ENCODE measurements at places on chromosomes 7 and 10.

- no peak for DNase-seq
Observed at GRCh38 chr10:119149157-119149556, 16.4 kb downstream of the SFXN4 start.

DNA sequence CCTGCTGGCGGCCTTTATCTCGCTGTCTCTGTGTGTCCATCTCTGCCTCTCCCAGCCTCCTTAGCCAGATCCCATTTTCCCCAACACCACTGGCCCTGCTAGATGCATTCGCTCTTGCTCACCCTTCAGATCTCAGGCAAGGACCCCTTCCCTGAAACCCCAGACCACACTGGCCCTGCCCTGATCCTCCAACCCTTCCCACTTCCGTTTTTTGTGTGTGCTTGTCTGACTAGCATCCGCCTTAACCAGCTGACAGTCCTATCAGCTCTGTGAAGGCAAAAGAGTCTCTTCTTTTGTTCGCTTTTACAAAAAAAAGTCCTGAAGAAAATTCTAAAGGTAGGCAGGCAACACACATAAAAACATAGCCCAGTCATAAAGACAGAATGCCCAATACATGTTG, 28.7 kb downstream of the CHST15 start:
- no peak for DNase-seq

DNA sequence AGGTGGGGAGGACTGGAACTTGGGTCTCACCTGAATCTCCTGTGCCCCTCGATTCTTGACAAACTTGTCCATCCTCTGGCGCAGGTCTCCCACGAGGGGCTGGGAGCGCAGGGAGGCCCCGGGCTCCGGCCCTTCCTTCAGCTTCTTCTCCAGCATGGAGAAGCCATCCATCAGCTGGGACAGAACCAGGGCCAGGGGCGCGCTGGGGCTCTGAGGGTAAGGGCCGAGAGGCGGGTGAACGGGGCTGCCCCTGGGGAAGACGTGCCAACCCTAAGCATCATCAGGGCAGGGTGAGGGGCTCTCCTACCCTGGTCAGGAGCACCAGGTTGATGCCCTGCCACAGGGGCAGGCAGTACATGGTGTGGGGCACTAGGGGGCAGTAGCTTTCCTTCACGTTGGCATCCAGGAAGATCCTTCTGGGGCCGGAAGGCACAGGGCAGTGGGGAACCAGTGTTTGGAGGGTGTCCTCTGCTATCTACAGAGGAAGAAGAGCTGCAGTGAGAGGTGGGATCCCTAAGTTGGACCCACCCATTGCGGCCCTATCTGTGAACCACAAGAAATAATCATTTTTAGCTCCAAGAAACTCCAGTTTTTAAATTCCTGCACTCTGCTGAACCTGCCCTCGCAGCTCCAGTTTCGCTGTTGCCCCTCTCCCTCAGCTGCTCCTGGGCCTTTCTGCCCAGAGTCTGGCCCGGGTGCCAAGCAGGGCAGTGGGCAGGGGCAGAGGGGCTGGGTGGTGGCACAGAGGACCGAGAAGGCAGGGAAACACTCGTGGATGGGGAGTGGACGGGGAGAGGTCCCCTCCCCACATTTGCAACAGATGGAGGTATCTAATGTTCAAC, 10.8 kb upstream of the PYROXD2 start:
- DNase-seq: no peak

GRCh38 chr10:99506416-99506815, 26.3 kb upstream of the NKX2-3 start:
- DNase-seq: no peak

DNA sequence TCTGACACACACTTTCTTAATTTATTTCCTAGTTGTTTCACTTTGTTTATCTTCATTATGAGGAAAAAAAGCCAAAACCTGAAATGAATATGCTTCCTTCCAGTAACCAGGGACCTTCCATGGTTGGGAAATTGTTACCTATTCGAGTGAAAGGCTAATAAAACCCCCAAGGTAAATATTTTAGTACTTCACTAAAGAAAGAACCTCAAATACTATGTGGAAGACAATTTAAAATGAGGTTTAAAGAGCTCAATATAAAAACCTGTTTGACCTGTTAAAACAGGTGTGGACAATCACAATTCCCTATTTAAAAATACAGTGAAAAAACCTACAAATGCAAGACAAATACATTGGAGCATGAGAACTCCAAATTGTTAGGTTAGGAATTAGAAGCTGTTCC, 192.6 kb downstream of the CFTR start:
- DNase-seq: no peak

DNA sequence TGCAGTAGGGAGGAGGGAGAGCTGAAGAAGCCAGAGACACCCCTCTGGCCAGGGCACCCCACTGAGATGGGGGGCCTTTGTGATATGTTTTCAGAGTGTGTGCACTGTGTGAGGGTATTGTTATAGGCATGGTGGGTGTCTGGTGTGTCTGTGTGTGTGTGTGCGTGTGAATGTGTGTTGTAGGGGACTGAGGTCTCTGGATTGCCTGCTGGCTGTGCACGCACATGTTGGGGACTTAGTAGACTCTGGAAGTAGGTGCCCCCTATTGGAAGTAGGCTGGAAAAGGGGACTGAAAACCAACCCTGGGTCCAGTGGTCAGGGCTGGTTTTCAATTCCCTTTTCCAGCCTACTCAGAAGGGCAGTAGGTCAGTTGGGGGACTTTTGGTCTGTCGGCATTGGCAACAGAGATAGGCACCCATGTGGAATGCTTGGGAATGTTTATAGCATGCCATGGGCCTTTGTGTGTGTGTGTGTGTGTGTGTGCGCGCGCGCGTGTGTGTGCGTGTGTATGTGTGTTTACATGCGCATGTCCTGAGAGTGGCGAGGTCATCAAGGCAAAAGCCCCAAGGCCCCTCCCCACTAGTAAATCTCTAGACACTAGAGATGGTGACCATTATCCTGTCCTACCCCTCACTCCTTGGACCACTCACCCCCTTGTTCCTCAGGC, 78.8 kb downstream of the HIF1AN start:
- DNase-seq: no peak

GRCh38 chr7:155441856-155442255, 16.1 kb upstream of the EN2 start:
- DNase-seq: no peak

- no peak for DNase-seq
Observed at GRCh38 chr7:111090846-111091245, at the start of gene LRRN3. Gene LRRN3 (plus strand): TSS chr7:111091127. CDS start chr7:111122773, 31,646 bp downstream.

DNA sequence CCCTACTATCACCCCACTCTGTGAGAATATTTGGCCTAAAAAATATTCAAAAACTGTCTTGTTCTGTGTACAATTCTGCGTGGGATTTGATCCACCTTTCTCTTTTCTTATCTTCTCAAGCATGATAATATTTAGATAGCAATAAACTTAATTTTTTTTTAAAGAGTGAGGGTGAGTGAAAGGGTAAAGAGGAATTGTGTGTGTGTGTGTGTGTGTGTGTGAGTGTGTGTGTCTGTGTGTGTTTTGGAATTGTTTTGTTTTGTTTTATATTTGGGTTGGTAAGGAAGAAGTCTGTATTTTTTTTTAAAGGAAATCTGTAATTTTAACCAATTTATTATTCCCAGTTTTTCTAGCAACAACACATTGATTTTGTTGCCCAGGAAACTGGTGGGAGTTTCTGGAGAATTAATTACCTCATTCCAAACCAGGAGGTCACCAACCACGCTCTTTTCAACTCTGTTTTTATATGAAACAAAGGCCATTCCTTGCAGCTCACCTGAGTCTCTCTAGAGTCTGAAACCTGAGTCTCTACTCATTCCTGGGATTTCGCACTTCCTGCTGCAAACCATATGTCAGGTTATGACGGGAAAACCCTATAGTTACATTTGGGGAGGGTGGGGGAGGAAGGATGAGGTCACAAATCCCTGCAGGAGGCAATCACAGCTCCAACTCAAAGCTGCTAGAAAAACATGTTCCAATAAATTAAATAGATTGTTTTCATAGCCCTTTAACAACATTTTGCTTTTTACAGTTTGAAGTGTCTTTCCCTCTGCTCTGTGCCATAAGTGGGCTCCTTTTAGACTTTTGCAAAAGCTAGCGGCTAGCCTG, 38.1 kb upstream of the XPNPEP1 start:
- DNase-seq: no peak

DNA sequence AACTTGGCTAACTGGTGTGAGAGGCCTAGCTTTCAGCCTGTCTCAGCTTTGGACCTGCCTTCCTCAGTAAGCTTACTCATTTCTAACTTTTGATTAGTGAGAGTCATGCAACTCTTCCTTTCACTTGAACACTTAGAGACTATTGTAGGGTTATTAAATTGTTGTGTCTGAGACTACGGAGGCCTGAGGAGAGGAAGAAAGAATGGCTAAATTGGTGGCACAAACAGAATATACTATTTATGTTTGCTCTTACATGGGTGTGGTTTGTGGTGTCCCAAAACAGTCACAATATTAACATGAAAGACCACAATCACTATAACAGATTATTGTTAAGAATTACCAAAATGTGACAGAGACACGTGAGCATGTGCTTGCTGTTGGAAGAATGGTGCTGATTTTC, 82.1 kb downstream of the TRIM24 start:
- no peak for DNase-seq

DNA sequence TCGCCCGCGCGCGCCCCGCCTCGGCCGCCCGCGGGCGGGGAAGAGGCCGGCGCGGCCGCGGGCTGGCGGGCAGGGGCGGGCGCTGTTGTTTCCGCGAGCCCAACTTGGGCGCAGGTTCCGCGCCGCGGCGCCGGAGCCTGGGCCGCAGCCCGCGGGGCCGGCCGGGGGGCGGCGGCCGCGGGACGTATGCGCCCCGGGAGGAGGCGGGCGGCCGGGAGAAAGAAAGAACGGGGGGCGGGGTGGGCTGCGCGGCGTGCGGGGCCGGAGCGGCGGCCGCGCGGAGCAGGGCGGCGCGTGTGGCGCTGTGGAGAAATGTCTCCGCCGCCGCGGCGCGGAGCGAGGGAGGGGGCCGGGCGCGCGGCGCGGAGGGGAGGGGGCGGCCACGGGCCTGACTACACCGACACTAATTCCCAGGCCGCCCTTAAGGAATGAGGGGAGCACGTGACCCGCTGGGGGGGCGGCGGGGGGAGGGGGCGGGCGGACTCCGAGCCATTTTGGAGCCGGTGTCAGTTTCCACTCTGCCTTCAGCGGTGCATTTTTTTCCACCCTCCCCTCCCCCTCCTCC, at the start of gene BMI1:
Gene BMI1, plus strand, starts transcription at position 509 of the 565 bp plus-strand sequence. CDS start 5,351 bp downstream, outside the sequence.
- peak; percentile 60 for DNase-seq

DNA sequence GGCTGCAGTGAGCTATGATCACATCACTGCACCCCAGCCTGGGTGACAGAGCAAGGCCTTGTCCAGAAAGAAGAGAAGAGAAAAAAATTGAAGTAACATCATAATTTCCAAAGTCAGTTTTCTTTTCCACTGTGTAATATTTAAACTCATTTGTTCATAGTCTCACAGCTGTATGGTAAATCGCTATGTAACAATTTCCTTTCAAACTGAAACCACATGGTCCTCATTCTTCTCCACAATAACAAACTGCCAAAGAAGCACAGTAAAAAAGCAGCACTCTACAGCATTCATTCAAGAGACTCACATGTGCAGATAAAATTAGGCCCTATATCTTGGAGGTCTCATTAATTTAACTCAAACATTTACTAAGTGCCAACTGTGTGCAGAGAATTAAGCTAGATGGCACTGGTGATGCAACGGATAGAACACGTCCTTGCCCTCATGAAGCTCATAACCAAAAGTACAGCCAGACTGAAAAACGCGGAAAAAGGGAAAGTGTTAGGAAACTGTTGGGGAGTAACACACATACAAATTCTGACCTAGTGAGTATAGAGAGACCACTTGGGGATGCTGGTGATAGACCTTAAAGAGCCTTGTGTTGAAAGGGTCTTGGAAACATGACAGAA, 174.0 kb upstream of the KCTD7 start:
- DNase-seq: no peak

- no peak for DNase-seq
Observed at GRCh38 chr10:104342941-104343411, 4.7 kb upstream of the ITPRIP start.

- no peak for DNase-seq
Observed at GRCh38 chr7:98836811-98837629, 32.8 kb downstream of the TMEM130 start.

GRCh38 chr7:85103357-85103756, 83.5 kb downstream of the SEMA3D start:
- no peak for DNase-seq

DNA sequence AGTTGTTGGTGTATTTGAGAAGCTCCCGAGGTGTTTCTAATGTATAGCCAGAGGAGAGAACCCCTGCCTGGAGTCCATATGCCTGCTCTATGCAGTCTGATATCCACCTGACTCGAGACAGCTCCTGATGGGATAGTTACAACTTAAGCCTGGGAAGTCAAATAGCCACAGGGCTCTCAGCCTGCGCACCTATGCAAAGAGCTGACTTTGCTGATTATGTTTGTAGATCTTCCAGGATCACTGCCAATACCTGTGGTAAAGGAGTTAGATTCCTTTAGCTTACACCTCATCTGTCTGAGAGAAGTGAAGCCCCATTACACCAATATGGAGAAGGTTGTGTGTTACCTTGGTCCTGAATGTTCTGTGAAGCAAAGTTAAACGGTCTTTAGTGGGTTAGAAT, 1063.3 kb downstream of the NRG3 start:
- DNase-seq: no peak

- no peak for DNase-seq
Observed at GRCh38 chr7:44275957-44276570, 49.3 kb downstream of the CAMK2B start.

DNA sequence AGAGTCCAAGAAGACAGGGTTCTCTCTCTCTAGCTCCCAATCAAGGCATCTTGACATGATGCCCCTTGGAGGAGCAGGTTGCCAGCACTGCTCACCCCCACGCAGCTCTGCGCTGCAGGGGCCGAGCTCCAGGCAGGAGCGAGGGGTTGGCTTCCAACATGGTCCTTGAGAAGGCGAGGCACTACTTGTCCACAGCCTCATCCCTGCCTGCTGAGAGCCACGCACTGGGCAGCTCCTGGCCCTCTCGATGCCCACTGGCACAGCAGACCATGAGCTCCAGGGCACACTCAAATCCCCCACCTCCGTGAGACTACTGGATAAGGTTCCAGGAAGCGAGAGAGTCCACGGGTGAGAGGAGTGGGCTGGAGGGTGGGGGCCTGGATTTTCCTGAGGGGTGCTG, 31.1 kb downstream of the RAMP3 start:
- no peak for DNase-seq

- no peak for DNase-seq
Observed at GRCh38 chr7:20798694-20799121, 12.0 kb upstream of the SP8 start.

- no peak for DNase-seq
Observed at GRCh38 chr10:44961230-44961571, 1.6 kb downstream of the RASSF4 start.

DNA sequence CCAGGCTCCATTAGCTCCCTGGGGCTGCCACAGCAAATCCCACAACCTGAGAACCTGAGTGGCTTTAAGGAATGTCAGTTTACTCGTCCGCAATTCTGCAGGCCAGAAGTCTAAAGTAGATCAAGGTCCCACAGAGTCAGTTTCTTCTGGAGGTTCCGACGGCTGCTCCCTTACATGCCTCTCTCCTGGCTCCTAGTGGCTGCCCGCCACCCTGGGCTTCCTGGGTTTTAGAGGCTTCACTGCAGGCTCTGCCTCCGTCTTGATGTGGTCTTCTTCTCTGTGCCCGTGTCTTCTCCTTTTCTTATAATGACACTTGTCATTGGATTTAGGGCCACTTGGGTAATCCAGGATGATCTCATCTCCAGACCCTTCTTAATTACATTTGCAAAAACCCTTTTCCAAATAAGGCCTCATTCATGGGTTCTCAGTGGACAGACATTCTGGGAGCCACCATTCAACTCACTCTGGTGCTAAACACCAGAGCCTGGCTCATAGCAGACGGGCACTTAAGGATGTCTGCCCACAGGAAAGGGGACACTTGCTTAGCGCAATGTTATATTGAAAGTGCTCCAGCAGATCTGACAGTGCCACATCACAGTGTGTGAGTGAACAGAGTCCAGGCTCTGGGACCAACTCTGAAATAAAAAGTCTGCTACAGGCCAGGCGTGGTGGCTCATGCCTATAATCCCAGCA, 77.6 kb downstream of the VWC2 start:
- DNase-seq: no peak

All from activated T-helper 1 cell treated with anti-CD3 and anti-CD28 coated beads, Interleukin-2, amount 50 U/mL, for 16 hours (primary cell).